ENCODE measurements at places on chromosomes 12 and 14.

- no peak for DNase-seq
Measured at GRCh38 chr12:89697296-89697695, 11.3 kb downstream of the ATP2B1 start.

DNA sequence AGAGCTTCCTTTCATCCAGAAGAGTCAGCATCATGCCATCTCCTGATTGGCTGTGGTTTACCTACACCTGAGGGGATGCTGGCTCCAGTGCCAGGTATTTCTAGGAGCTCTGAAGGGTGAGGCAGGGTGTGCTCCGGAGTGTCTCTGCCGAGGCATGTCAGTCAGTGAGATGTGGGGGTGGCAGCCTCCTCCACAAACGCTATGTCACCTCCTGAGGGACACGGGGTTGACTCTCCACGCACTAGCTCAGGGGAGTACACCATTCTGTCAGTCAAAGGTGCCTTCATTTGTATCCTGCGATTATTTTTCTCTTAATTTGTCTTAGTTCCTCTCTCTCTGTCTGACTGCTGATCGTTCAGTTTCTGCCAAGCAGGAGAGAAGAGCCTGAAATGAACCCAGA, 604.5 kb downstream of the VRK1 start:
- no peak for DNase-seq

DNA sequence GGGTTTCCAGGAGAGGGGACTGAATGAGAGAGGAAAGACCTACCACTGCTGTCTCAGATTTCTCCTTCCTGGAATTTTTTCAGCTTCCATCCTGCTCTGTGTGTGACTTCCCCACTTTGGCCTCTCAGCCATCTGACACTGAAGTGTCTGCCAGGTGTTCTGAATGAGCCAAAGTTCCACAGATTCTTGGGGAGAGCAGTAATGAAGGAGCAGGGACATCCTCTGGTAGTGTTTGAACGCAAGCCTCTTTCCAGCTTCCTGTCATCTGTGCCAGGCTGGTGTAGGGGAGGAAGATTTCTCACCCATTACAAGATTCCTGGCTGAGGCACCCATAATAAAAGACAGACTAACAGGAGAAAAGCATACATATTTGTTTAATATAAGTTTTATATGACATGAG, 141.7 kb upstream of the NRXN3 start:
- DNase-seq = no peak

DNA sequence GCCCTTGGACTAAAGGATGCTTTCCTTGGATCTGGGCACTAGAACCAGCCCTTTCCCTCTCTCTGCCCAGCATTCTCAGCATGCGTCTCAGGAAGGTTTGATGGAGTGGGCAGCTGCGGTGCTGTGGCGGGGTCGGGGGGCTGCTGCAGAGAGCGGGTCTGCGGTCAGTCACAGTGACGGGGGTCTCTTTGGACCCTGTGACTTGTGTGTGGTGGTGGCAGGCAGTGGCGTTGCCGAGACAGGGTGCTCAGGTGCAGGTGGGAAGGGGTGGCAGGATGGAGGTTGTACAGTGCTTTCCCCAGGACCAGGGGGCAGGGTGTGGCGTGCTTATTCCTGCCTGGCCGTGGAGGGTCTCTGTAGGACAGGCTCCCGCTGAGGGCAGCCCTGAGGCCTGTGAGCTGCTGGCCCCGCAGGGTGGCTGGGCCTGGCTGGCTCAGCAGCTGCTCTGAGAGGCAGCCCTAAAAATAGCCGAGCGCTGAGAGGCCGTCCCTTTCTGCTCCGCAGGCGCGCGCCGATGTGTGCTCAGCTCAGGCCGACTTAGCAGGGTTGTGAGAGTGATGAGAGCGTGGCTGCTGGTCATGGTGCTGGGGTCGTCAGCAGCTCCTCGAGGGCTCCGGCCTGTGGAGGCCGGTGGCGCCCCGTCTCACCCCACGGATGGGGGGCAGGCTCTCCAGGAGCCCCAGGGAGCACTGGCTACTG, 9.7 kb downstream of the PACS2 start:
- no peak for DNase-seq

DNA sequence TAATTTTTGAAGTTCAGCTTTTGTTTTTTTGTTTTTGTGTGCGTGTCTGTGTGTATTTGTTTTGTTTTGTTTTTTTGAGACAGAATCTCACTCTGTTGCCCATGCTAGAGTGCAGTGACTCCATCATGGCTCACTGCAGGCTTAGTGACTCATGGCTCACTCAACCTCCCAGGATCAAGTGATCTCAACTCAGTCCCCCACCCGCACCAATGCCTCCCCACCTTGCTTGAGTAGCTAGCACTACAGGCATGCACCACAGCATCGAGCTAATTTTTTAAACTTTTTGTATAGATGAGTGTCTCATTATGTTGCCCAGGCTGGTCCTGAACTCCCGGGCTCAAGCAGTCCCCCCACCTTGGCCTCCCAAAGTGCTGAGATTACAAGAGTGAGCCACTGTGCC, 981.4 kb downstream of the BCL11B start:
- DNase-seq = no peak

DNA sequence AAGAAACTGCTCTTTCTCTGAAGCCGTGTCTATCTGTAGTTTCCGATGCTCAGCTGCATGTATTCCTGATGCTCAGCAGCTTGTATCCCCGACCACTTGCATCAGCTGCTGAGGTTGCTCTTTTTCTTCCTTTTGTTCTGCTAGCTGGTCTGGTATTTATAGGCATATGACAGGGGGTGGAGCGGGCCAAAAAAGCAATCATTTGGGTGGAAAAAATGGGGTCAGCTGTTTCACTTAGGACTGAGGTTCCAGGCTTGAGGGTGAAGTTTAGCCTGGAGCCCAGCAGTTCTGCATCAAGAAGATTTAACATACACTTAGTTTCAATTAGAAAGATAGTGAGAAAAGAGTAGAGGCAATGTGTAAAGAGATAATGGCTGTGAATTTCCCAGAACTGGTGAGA, 23.6 kb upstream of the AMN1 start:
- DNase-seq = no peak

GRCh38 chr14:77301103-77301502, 19.6 kb downstream of the POMT2 start:
- DNase-seq = peak; percentile 82

GRCh38 chr12:97246368-97246767, 216.2 kb upstream of the RMST start:
- no peak for DNase-seq

DNA sequence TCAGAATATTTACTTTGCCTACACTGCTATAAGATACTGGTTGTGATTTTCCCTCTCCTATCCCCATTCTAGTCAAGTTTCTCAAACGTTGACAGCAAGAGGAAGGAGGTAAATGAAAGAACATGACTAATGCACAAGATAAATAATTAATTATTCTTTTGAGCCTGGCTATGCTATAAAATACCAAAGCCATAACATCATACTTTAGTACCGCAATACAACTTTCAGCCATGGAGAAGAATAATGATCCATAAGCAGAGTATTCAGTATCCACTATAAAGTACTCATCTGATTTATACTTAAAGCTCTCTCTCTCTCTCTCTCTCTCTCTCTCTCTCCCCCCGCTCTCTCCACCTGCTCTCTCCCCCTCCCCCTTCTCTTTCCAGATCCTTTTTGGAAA, 41.3 kb downstream of the TDG start:
- DNase-seq = no peak

GRCh38 chr12:116882742-116883141, 1.5 kb upstream of the HRK start:
- peak; percentile 60 for DNase-seq

- no peak for DNase-seq
Measured at GRCh38 chr14:74065746-74066575, 18.3 kb downstream of the ALDH6A1 start.

DNA sequence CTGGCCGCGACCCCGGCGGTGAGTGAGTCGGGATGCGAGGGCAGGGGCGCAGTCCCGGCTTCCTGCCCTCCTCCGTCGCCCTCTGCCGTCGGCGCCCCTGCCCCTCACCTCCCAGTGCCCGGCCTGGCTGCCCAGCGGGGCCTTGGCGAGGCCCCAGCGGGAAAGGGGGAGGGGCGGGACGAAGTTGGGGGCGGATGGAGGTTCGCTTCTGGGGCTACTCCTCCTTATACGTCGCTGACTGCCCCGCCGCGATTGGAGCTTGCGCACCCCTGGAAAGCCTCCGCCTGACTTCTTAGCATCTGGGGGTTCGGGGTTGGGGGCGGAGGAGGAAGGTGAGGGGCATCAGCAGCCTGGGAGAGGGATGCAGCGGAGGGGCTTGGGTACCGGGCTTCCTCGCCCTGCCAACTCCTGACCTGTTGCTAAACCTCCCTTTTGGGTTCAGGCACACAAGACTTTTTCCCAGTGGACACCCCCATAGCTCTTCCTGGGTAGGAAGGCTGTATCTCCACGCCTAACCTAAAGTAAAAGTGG, 406 bp downstream of the TMEM263 start:
- DNase-seq = no peak

DNA sequence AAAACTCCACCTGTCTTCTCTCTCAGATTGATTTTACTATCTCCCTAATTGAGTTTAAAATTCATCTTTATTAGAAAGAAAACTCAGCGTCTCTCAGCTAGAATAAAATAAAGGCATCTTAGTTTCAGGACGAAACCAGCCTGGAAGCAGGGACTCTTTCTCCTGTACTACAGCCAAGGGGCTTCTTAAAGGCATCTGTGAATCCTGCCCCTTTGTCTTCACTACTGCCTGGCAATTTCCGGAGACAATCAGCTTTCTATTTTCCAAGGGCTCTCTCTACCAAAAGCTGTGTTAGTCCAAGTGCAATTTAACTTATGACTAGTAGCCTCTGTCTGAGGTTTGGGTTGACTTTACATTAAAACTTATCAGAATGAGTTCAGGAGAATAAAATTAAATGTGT, 623.3 kb upstream of the FOXG1 start:
- no peak for DNase-seq

DNA sequence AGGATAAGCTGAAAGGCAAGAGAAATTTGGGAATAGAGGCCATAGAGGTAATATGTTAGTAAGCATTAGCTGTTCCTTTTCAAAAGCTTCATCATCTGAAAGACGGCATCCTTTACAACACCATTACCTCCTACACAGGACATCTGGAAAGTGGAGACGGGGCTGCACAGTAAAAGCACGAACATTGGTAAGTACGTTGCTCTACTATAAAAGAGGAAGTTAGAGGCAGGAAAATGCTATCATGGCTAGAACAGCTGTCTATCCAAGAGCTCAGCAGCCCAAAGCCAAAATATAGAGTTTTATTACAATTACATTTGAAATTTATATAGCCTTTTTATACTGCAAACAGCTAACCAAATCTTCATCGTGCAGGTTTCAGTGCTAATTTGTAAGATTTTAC, 172.3 kb upstream of the GRIP1 start:
- no peak for DNase-seq

DNA sequence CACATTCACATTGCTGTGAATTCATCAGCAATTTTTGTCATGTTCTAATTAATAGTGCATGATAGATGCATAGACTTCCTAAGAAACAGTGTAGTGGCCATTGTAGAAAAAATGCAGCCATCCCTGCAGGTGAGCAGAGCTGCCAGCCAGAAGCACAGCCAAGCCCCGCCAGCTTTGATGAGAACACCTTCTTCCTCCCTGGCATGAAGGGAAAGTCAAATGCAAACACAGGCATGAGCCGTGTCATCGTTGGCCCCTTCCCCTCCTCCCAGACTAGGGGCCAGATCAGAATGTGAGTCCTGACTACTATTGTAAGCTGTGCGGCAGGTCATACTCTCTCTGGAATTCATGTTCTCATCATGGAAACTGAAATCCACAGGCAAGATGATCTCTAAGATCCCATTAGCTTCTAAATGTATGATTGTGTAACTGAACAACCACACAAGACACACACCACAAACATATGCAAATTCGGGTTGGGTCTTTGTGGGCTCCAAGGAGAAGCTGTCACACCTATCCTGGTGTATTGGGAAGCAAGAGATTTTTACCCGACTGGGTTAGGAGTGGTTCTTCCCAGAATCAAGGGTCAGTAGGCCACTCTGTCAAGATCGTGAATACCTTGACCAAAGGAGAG, 2.8 kb upstream of the AQP2 start:
- no peak for DNase-seq

- DNase-seq = no peak
Measured at GRCh38 chr14:69845050-69845581, 34.1 kb upstream of the SMOC1 start.

DNA sequence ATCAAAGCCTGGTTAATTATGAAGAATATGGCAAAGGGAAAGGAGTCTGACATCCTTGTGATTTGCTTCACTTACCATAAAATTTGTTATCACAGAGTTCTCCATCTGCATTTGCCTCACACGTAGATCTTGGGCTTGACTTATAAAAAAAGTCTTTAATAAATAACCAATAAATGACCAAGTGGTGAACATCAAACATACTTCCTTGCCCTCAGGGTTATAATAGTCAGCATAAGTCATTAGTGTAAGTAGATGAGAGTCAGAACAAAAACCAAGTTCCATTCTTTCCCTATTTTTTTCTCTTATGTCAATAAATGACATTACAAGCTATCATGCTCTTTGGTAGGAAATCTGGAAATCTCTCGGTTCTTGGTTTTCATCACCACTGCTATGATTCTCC, 635.4 kb upstream of the ATXN7L3B start:
- DNase-seq = no peak

GRCh38 chr14:89707086-89707485, 247.4 kb downstream of the EFCAB11 start:
- DNase-seq = no peak

GRCh38 chr12:93468008-93468371, 676 bp downstream of the MRPL42 start:
- DNase-seq = no peak

- no peak for DNase-seq
Measured at GRCh38 chr12:153080-153746, 60.7 kb downstream of the SLC6A12 start.

- no peak for DNase-seq
Measured at GRCh38 chr14:98835051-98835824, 436.8 kb downstream of the BCL11B start.

DNA sequence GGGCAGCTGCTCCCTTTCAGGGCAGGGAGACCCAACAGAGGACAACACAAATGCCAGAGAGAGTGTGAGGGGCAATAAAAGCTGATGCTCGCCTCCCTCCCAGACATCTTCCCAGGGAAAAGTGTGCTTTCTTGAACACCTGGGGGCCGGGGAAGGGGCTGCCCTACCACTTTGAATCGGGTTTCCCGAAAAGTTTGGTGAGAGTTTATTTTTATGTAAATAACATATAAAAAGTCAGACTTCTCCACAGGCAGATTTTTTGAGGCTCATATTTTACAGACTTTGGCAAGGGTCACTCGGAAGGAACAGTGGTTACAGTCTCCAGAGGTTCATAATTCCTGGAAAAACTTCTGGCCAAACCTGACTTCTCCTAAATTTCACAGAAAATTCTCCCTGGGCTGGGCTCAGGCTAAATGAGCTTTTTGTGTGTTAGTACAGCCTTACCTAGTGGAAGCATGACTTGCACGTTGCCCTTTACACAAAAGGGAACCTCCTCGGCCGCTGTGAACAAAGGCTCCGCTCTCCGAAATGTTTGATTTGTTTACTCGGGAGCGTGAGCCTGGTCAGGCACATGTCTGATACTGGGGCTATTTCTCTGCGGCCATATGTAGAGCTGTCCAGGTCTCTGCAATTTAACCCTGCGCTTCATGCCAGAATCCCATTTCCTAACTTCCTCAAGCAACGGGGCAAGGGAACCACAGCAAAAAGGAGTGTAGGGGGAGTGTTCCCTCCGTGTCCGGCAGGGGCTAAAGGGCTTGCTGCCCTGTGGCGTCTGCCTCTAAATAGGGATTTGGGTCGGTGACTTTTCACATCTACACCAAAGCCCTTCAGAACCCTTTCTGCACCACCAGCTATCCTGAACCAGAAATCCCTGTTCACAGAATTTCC, 3.4 kb downstream of the RTL1 start:
- no peak for DNase-seq

All from NCI-H446 (cell line).